Stimulated activated naive CD4-positive, alpha-beta T cell (primary cell): ENCODE measurements at places on chromosomes 7 and 10.

DNA sequence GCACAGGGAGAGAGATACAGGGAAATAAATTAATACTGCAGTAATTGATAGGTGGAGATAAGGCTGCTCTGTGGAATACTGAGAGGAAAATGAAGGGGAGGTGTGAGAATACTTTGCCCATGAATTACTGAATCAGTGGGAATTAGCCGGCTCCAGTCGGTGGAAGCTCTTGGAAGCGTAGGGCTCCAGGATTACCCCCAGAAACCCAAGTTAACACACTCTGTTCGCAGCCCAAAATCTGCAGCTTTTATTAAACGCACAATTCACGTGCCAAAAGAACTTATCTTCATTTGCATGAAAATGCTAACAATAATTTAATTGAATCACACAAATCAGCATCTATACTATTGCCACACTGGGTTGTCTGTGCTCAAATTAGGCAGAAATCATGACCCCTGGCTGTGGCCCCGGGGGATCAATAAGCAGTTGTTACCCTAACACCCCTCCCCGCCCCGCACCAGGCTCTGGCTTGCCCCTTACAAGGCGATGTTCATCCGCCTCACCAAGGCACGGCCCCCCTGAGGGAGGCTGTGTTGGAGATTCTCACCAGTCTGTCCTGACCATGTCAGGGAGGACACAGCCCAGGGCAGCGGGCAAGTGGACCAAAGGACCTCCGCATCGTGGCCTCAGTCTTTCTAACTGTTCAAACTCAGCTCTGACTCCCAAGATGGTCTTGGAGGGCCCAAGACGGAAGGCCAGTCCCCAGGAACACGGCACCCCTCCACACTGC is 48.4 kb upstream of the MGMT start:
- DNase-seq = no peak

GRCh38 chr10:128165536-128165935 is 39.3 kb upstream of the MKI67 start:
- DNase-seq = no peak

GRCh38 chr10:70317272-70317942 is 33.6 kb upstream of the NPFFR1 start:
- no peak for DNase-seq

DNA sequence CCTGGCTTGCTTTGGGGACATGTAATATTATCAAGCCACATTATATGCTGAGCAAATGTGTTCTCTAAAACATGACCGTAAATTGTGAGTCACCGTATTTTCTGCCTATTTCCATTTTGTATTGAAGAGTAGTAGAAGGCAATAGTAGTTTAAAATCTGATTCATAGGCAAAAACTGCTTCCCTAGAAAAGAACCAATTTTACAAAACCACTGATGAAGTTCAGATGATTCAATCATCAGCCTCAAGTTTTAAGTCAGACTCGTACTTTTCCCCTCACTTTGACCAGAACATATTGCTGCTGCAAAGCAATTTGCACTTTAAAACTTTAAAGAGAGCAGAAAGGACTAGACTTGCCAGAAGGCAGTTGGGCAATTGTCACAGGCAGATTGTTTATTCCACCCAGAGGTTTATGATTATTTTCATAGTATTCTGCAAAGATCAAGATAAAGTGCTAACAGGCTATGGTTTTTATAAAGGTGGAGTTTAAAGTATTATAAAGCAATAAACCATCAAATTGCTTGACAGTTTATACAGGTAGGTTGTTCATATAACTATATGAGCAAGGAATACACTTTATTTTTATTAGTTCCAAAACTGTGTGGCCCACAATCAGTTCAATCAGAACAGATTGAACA is 168.2 kb downstream of the ETV1 start:
- DNase-seq = no peak

- no peak for DNase-seq
Measured at GRCh38 chr7:22013711-22014110, 68.0 kb upstream of the CDCA7L start.

DNA sequence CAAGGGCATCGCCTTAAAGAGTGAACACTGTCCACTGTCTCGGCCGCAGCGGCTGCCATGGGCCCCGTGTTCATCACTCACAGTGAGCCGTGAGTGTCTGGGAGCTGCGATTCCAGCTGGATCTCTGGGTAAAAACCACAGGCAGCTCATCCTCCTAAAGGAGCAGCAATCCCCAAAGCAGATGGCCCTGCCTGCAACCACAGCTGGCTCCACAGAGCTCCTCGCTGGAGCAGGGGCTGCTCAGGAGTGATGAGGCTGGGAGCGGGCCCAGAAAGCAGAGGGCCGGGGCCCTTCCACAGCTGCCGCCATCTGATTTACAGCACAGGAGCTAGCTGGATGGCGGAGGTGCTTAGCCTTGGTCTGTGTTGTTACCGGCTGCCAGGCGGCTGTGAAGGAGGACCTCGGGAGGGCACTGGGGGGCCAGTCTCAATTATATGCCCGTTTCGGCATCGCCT is 6.6 kb upstream of the TMEM184A start:
- no peak for DNase-seq

GRCh38 chr10:48691812-48692528 is 7.3 kb downstream of the WDFY4 start:
- no peak for DNase-seq

- no peak for DNase-seq
Measured at GRCh38 chr7:119665796-119666195, 607.2 kb upstream of the KCND2 start.

DNA sequence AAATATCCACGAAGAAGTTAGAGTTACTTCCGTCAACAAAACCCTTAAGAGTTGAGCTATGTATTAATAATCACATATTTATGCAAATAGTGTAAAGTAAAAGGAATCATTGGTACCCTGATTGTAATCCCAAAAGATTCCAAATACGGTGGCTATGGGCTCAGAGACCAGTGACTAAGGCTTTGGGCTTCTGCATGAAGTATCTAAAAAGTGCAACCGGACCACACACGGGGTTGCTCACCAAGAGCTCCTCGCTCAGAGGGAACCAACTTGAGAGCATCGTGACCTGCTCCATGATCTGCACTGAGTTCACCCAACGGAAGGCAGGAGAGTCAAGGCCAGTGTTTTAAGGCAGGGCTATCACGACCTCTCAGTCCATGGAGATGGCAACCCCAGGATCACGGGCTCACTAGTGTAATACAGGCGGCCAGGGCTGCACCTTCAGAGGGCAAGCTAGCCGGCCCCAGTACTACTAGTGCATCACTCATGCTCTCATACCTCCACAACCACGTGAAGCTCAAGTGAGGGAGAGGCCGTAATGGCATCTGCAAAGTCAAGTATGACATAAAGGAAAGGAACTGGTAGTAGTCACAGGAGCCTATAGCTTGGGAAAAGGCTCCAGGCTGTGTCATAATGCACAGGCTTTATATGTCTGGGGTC is 77.1 kb upstream of the CAMK2B start:
- DNase-seq = no peak

- DNase-seq = peak; percentile 10
Measured at GRCh38 chr7:131688738-131689661, 132.6 kb upstream of the PODXL start.

- DNase-seq = no peak
Measured at GRCh38 chr7:108603656-108604306, 34.1 kb downstream of the DNAJB9 start.
